ENCODE measurements at places on chromosomes 4 and X.

DNA sequence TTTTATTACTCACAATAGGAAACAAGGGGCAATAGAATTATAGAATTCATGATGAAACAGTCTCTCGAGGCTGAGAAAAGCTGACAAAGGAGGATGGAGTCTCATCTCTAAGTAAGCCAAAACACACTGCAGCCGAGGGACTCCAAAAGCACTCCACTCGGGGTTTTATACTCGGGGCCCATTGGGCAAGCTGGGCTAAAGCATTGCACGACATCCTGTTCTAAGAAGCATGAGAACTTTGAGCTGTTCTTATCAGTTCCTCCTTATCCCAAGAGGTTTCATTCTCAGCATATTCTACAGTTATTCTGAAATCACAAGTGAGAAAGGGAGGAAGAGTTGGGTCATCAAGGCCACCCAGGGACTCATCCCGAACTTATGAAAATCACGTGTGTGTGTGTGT is 1475.5 kb downstream of the PCDH18 start:
- DNase-seq: no peak

- no peak for DNase-seq
Observed at GRCh38 chr4:38967260-38968095, 64.7 kb downstream of the TMEM156 start.

- DNase-seq: no peak
Observed at GRCh38 chrX:93332329-93332728, 341.0 kb downstream of the NAP1L3 start.

DNA sequence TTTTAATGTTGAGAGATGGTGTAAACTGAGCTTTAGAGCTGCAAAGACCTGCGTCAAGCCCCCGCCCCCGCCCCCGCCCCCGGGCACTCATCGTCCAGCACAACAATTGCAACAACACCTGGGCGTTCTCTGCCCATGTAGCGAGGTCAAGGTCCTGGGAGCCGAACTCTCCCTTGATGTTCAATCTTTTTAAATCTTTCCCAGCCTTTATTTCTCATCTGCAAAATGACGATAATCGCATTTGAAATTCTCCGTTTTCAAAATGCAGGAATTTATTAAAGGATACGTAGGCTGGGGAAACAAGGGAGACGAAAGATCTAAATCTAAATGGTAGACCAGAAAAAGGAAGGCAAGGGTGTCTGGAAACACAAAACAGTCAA is 648 bp upstream of the MSMO1 start:
- no peak for DNase-seq

DNA sequence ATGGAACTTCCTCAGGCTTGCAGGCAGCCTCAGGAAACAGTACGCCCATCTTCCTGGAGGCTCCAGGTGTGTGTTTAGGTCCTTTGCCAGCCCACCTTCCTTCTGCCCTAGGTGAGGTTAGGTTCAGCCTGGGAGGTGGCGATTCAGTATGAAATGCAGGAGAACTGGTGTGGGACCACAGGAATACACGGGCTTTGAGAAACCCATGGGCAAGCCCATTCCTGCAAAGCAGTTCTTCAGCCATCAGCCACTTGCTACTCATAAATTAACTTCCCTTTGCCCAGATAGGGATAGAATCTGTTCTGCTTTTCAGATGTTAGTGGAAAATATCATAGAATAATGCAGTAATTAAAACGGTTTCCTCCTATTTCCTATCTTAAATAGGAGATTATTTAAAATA is 32.2 kb downstream of the TBC1D14 start:
- DNase-seq: no peak

DNA sequence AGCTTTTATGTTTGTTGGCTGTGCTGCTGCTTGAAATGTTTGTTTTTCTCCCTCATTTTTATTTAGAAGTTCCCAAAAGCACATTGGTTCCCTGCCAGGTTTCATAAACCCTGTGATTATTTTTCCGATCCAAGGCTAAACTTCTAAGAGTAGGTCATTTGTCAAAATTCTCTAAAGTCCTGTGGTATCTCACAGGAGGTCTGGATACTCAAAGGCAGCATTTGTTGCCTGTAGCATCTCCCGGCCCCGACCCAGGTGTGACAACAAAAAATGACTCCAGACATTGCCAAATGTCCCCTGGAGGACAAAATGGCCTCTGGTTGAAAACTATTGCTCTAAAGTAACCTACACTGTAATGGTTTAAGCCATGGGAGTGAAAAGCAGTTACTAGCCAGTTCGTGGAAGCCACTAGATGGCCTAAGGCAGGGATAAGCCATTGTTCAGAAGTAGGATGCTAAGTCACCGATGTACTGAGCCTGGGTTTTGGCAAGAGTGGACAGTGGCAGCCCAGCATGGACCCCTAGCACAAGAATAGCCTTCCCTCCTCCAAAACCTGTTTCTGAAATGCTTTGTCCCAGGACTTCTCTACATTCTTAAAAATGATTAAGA is 256.1 kb downstream of the THOC2 start:
- no peak for DNase-seq

GRCh38 chr4:37687194-37687562 is 1.0 kb upstream of the RELL1 start:
- DNase-seq: no peak

GRCh38 chr4:100849319-100849718 is 331.5 kb upstream of the EMCN start:
- no peak for DNase-seq

DNA sequence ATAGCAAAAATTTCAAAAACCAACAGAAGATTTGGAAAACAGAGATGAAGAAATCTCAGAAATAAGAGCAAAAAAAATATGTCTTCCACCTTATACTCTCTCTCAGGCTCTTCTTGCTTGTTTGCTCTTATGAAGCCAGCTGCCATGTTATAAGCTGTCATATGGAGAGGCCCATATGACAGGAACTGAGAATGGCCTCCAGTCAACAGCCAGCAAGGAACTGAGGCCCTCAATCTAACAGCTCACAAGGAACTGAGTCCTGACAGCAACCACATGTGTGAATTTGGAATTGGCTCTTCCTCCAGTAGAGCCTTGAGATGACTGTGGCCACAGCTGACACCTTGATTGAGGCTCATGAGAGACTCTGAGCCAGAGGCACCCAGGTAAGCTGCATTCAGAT is 51.3 kb upstream of the MAOA start:
- DNase-seq: no peak

DNA sequence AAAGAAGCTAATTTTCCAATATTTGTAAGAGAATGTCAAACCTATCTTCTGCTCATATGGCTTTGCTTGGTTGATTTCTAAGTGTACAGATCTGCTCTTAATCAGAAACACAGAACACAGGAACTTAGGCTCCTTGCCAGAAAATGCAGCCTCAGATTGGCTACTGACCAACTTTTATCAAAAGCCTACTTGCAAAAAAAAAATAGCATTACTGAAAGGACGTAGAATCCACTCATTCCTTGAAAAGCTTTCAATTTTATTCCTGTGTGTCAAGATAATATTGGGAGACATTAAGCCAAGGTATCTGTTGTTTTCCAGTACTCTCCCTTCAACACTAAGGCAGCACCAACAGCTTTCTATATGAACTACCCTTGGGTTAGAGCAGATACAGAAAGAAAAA is 127.6 kb upstream of the INTU start:
- DNase-seq: no peak

DNA sequence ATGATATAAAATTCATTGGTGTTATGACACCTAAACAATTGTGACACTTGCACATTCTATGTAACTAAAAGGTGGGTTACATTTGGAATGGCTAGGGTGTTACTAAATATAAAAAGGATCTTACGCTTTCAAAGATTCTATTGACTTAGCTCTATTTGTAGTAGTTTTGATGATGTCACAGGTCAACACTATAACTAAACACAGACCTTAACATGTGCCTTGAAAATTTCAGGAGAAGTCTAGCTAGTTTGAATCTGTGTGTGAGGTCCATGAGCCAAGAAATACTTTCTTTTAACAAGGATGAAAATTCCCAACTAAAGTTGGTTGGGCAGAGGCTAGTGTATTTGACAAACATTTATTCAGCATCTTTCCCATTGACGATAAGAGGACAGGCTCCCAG is 298.0 kb downstream of the GPAT3 start:
- no peak for DNase-seq

- no peak for DNase-seq
Observed at GRCh38 chr4:4477391-4477790, 64.5 kb downstream of the STX18 start.

DNA sequence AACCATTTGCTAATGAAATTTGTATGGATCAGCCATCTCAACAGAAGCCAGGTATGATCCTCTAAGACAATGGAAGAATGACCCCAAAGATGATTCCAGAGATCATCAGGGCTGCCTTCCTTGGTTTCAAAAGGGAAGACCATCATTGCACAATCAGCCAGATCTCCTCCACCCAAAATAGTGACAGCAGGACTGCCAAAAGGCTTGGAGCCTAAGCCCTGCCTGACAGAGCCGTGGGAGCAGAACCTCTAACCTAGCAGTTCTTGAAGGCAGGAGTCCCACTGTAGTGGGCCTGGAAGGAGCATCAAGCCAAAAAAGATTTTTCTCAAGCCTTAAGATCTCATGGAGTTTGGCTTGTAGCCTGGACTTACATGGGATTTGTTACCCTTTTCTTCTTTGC is 226.0 kb downstream of the RASL11B start:
- no peak for DNase-seq

DNA sequence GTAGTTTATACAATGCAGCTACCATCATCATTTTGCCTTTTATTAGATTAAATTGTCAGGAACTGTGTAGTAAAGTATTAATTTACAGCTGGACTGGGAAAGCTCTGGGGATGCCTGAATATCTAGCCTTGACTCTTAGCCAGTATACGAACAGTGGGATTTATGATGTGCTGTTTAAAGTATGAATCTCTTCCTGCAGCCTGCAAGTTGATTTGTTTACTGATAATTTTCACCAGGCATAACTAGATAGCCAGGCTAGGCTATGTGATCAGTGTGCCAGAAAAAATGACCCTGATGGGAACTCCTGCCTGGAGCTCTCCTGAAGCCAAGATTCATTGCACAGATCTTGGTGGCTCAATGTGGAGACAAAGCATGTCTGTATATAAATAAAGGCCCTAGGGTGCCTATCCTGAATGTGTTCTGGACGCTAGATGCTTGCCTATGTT is 119.2 kb downstream of the SCLT1 start:
- no peak for DNase-seq

GRCh38 chrX:130245441-130245840 is 23.3 kb downstream of the ZNF280C start:
- no peak for DNase-seq

GRCh38 chr4:174672276-174672675 is 150.0 kb upstream of the HPGD start:
- no peak for DNase-seq

DNA sequence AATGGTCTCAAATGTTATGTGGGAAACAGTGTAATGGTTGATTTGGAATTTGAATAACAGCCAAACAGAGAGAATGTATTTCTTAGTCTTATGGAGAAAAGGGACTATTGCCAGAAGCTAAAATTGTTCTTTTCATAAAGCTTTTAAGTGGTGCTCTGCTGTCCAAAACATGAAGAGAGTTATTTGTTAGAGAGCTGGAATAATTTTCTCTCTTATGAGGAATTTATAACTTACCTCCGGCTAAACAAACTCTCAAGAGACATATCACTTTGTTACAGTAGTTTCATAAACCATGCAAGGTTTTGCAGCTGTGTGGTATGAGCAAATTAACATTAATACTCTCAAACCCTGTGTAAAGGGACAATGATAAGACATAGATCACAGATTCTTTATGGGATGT is 28.6 kb downstream of the SULT1B1 start:
- DNase-seq: no peak

GRCh38 chr4:109040441-109040840 is 262.0 kb downstream of the COL25A1 start:
- no peak for DNase-seq

GRCh38 chr4:2763511-2763967 is 7.4 kb upstream of the TNIP2 start:
- DNase-seq: peak; percentile 65

DNA sequence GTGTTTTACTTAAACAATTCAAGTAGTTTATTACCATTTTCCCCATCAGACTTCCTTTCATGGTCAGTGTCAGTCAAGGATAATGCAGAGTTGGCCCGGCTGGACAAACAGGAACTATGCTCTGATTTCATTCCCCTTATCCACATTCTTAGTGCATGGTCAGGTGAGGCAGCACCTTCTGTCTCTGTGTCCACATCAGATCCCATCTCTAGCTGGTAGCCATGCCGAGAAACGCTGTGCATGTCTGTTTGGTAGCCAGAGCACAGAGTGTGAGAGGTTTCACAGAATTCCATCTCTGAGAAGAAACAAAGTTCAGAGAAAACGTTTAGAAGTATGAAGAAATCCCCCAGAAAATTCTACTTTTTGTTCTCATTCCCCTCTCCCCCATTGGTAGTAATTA is 423.7 kb upstream of the TEX13C start:
- no peak for DNase-seq

GRCh38 chr4:32488690-32489089 is 1768.5 kb downstream of the PCDH7 start:
- DNase-seq: no peak

GRCh38 chr4:155582971-155583437 is 83.6 kb upstream of the GUCY1A1 start:
- no peak for DNase-seq

DNA sequence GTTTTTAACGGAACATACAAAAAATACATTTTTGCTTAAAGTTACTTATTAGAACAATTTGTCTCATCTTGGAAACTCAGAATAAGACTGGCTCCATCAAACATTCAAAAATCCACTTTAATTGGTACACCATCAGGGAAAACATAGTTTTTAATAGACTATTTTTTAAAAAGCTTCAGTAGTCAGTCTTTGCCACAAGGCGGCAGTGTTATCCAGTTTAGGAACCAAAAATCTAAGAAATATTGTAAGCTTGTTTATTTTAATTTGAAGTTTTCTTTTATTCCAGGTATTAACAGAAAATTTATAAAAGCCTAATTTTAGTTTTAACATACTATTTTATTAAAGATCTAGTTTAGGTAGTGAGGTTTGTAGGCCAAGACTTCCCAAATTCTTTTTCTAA is 107.7 kb downstream of the APOOL start:
- no peak for DNase-seq

Measured in Right ventricle myocardium superior (tissue), 1 donor.